ENCODE measurements at places on chromosomes 5 and 9.

DNA sequence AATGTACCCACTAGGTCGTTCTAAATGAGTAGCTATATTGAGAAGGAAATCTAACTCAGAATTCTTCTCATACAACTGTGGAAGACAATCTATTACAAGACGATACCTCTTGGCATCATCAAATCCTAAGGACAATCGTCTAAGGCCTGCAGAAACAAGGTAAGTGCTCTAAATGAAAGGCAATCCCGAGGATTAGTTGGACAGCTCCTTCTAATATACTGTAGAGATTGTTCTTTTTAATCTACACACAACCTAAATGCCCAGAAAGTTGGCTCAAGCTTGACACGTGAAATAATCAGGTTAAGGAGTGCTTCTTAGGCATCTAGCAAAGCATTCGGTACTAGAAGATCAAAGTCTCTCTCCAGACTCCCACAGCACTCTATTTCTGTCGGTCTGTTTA is 55.1 kb downstream of the MED27 start:
- DNase-seq: no peak

GRCh38 chr9:84174486-84174885 is 166.1 kb downstream of the SLC28A3 start:
- no peak for DNase-seq

DNA sequence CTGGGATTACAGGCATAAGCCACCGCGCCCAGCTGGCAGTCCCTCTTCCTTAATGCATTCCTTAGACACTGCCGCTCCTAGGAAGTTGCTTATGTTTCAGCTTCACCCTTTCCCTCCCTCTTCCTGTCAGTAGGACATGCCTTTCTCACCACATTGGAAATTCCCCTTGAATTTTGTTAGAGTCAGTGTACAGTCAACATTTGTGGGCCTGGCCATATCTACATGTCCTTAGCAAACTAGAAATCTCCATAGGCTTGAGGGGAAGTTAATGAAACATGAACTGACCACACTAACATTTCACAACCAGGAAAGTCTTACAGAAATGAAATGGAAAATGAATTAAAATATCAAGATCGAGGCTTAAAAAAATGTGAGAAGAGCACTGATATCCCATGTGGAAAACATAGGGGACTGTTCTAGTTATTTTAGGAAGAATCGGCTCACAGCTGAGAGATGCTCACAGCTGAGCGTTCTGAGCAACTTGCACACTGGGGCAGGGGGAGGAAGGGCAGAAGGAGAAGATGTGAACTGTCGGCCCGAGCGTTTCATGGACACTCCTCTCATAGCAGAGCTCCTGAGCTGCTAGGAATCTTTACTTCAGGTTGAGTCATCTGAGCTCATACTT is 21.1 kb upstream of the LVRN start:
- no peak for DNase-seq

DNA sequence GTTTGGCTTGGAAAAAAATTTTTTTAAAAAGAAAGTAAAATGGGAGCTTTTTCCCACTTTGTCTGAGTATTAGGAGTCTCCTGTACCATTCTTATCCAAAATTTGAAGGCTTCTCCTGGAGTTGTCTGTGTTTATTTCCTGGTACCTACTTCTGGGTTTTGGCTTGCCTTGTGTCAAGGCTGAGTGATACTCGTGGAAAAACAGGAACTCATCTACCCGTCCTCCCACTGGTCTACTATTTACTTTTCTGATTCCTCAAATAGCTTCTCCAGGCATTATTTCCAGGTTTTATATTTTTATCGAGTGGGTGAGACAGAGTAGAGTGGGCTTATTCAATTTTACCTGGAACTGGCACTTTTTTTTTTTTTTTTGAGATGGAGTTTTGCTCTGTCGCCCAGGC is 99.4 kb downstream of the RMI1 start:
- DNase-seq: no peak

- no peak for DNase-seq
Measured at GRCh38 chr5:120564013-120564412, 99.9 kb downstream of the PRR16 start.

GRCh38 chr9:6552033-6552432 is 93.5 kb downstream of the GLDC start:
- DNase-seq: no peak

- no peak for DNase-seq
Measured at GRCh38 chr5:131378721-131379541, 115.1 kb downstream of the CDC42SE2 start.

DNA sequence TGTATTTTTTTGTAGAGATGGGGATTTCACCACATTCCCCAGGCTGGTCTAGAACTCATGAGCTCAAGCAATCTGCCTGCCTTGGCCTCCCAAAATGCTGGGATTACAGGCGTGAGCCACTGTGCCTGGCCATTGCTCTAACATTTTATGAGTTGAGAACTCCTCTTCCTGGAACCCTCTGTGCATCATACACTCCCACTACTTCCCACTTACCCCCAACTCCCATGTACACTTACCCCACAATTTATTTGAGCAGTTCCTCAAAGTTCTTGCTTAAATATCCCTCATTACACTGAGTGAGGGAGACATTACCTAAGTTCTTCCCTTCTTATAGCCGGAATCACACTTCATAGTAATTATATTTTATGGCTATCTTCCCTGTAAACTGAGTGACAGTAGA is 42.9 kb upstream of the GALNT10 start:
- DNase-seq: no peak
